GDM1 (cell line): ENCODE measurements at places on chromosomes 1 and 21.

DNA sequence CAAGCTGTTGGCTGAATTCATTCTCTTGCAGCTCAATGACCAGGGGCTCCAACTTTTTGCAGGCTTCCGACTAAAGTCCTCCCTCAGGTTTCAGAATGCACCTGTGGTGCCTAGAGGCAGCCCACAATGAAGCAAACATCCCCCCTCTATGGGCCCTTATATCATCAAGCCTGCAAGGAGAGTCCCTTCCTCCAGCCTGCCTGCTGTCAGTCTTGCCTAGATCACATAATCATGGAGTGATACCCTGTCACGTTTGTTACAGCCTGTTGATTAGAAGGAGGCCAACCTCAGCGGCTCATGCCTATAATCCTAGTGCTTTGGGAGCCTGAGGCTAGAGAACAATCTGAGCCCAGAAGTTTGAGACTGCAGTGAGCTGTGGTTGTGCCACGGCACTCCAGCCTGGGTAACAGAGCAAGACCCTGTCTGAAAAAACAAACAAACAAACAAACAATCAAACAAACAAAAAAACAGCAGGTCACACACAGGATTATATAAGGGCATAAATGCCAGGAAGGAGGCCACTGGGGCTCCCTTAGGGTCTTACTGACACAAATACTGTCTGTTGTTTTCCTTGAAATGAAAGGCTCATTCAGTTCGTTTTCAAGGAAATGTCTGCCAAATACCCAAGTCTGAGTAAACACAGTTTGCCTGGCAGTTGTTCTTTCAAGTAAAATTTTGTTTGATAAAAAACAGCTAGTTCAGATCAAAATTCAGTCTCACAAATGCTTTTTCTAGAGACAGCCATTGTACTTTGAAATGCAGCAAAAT lies 4.7 kb upstream of the SPRR3 start:
- no peak for DNase-seq

DNA sequence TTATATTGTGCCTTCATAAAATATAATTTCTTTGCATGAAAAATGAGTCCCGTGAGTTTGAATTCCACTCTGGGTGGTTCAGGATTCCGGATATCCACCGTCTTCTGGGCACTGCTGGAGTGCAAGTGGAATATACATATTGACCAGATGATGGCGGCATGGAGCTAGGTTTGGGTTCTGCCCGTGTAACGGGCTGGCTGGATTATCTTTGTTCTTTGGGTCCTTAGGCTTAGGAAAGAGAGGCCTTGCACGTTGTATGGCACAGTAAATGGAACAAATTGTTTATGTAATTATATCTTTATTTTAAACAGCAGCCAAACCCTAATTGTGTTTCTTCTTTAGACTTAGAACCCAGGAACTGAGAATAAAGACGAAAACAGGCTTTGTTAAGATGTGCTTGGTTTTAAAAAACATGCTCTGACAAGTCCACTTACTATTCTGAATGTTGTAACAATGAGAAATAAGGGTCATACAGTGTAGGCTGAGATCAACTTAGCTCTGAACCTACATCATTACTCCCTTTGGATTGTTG lies 13.5 kb upstream of the ACBD6 start:
- DNase-seq: peak; percentile 65

- no peak for DNase-seq
Observed at GRCh38 chr1:219954736-219955421, 26.5 kb upstream of the SLC30A10 start.

DNA sequence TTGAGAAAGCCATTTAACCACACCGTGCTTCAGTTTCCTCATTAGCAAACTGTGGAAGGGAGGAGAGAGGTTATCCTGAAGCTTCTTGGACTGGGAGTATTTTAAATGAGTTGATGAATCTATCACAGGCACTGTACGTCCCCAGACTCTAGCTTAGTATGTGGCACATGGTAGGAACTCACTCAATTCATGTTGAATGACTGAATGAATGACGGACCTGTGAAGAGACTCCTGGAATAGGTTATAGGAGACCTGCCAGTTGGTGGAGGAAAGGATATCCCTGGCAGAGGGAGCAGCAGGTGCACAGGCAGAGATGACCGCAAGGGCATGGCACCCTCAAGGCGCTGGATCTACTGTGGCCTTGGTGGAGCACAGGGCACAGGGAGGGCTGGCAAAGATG lies 118.5 kb downstream of the HMGB4 start:
- DNase-seq: no peak

DNA sequence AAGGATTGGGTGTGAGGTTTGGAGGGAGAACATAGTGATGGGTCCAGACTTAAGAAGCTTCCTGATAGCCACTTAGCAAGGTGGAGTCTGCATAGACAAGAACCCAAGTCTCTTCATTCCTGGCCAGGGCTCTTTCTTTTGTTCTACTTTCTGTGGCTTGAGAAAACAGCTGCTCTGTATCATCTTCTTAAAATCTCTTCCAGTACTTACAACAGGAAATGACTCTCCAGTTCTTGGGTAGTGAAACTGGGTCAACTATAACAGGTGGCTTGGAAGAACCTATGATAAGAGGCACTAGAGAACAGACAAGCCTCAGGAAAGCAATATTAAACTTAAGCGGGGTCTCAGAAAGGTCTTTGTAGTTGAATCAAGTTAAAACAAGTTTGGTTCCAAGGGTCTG lies 148.1 kb upstream of the USP24 start:
- DNase-seq: no peak

DNA sequence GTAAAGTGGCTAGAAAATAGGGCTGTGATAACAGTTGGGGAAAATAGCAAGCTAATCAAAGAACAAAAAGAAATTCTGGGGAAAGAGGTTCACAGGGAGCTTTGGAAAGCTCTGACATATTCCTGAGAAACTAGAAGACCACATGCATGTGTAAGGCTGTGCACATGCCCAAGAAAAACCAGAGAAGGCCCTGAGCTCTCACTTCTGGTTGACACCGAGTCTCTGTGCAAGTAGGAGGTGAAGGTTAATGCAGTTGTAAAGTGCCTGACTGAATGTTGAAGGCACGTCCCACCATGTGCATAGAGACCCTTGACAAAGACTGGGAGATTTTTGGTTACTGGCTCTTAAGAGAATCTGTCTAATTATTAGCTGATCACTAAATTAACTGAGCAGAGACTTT lies 261.0 kb downstream of the DYRK1A start:
- DNase-seq: no peak

DNA sequence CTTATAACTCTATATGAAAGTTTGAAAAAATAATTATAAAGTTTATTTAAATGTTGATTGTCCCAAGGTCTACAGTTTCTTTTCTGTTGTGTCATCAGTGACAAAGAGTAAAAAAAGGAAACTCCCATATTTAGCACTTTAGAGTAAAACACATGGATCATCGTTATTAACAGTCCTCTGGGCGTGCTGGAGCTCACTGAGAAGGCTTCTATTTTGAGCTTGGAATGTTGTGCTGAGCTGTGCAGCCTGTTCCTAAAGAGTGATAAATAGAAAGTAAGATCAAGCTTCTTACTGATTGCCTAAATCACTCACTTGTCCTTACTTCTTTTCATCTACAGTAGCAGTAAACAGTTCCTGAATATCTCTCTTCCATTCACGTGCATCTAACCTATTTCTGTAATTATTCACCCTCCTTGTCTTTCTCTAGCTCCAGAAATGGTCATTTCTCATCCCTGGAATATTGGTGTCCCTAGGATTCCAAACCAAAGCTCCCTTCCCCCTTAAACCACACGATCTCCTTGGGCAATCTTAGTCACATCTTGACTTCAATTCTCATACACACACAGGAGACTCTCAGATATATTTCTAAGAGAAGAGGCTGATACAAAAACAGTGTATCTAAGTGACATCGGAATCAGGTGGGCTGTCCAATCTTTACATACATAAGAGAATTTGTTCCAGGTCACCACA lies 11.9 kb downstream of the GBP5 start:
- no peak for DNase-seq

GRCh38 chr1:112954017-112954650 lies 1.9 kb downstream of the SLC16A1 start:
- DNase-seq: no peak

GRCh38 chr1:63756839-63757238 lies 17.0 kb upstream of the ROR1 start:
- no peak for DNase-seq

DNA sequence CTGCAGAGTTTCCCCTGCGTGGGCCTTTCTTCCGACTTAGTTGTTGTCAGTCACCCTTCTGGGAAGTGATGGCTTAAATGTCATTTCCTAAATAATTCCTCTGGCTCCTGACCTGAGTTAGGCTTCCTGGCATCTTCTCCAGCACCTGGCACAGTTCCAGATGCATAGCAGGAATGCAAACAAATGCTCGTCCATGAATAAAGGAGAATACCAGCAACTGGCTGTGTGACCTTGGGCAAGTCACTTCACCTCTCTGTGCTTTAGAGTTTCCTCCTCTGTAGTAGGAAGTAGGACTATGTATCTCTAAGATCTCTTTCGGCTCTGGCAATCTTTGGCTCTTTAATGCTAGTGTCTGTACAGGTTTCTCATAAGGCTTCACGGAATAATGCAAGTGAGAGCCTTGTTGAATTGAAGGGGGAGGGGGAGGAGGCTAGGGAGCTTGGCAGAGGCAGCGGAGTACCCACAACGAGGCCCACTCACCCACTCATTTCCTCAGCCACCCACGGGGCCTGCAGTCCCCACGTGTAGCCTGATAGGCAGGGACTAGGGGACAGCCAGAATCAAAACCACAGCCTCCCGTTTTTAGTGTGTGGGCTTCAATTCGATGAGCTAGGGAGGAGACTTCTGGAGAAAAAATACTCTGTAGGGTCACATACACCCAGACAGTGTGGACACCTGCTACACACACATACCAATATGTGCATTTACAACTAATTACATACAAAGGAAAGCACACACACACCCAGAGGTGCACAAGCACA lies 48.1 kb downstream of the TENT5C start:
- no peak for DNase-seq

- DNase-seq: no peak
Observed at GRCh38 chr1:31373897-31374486, 1.1 kb upstream of the FABP3 start.

DNA sequence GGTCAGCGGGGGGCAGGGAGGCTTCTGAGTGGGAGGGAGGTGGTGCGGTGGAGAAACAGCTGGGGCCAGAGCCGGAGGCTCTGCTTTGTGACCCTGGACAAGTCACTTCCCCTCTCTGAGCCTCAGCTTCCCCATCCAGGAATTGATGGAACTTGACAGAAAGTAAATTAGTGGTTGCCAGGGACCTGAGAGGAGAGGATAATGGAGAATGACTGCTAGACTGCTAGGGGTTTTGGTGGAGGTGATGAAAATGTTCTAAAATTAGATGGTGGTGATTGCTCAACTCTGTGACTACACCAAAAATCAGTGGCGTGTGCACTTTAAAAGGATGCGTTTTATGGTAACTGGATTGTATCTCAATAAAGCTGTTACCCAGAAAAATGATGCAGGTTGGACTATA lies 100.9 kb downstream of the ARHGEF10L start:
- DNase-seq: no peak

- no peak for DNase-seq
Observed at GRCh38 chr1:172135978-172136610, 284.4 kb upstream of the C1orf105 start.

DNA sequence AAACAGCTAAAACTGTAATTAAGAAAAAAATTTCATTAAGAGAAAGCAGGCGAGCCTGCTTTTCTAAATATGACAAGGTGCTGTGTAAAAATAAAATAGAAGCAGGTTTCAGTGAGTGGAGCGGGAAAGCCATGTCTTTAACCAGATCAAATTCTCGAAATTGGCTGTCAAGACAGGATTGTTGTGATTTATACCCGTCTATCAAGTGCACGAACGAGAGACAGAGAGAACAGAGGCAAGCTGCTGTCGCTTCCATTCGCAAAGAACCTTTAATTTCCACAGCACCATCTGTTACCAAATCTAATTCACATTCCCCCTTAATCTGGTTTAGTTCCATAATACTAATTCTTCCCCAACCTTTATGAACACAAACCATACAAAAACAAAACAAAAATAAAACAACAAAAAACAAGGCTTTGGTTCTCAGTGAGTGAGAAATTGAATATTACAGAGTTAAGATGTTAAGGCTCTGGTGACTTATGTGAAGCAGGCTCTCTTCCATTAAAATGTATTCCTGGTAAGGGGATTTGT lies 35.0 kb downstream of the ESRRG start:
- no peak for DNase-seq

- no peak for DNase-seq
Observed at GRCh38 chr1:110533230-110533629, 14.3 kb upstream of the KCNA10 start.

DNA sequence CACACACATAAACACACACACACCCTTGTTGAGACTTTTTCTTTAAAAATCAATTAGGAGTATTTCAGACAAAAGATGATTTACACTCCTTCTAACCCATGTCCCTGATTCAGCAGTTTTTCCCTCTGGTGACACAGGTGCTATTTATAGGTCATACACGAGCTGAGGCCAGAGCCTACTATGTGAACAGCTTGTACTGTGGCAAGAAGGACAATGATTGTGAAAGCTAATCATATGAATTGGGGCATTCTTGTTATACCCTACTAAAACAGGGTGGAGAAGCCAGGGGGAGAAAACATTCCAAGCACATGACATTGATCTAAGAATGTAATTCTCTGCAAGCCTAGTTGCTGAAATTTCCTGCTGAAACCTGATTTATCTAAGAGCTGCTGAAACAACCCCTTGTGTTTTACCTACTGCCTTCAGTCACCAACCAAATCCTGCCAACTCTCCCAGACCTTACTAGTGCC lies 60.3 kb downstream of the XCL1 start:
- no peak for DNase-seq

GRCh38 chr1:24865168-24865567 lies 64.9 kb downstream of the RUNX3 start:
- no peak for DNase-seq

- DNase-seq: peak; percentile 60
Observed at GRCh38 chr1:27605796-27606707, 2.1 kb upstream of the AHDC1 start.

- DNase-seq: no peak
Observed at GRCh38 chr1:33314416-33314815, 6.5 kb downstream of the A3GALT2 start.

GRCh38 chr1:181485287-181486097 lies 2.2 kb downstream of the CACNA1E start:
- no peak for DNase-seq

- no peak for DNase-seq
Observed at GRCh38 chr1:228013935-228014930, 7.4 kb downstream of the WNT3A start.

DNA sequence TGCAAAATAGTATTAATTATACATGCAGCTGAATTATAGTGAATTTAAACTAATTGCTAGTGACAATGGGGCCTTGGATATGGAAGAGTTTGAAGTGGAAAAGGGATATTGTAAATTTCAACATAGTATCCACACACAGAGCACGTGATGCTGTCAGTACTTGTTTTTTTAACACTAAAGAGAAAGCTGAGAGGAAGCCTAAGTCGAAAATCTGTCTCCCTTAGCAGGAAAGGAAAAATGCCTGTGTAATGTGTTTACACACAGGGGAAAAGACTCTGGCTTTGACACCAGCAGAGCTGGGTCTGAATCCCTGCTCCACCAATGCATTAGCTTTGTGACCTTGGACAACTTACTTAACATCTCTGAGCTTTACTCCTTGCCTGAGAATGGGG lies 42.6 kb downstream of the PCSK9 start:
- DNase-seq: no peak
